ENCODE measurements at places on chromosomes 3 and 15.

GRCh38 chr15:89647191-89647851, 7.9 kb downstream of the KIF7 start:
- peak; percentile 38 for DNase-seq

DNA sequence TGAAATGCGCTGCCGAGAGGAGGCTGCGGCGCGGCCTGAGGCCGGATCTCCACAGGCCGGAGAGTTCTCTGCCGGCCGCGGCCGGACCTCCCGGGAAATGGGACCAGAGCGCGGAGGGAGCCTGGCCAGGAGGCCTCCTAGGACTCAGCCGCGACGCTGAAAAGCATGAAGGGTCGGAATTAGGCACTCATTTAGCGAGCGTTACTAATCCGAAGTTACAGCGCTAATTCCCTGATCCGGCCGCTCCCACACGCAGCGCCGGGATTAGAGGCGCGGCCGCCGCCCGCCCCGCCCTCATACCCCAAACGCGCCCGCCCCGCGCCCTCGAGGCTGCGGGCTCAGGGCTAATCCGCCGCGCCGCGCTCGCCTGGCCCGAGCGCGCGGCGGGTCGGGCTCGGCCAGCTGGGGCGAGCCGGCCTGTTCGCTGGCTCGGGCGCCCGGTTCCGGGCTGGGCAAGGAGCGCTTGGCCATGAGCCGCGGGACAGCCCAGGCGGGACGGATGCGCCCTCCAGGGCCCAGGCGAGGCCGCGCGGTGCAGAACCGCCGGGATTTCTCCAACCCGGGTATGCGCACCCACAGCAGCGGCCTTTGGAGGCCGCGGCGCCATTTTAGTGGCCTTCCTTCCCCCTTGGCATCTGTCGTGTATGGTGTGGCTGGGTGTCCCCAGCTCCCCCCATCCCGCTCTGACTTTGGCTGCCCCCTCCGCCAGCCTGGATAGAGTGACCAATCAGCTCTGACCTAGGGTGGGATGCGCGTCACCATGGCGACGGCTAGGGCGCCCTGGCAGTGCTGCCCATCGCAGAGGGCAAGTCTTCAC, 36.8 kb upstream of the POLG start:
- DNase-seq: no peak

- no peak for DNase-seq
These were observed 45.2 kb upstream of the ABI3BP start for GRCh38 chr3:101038393-101038792.

- peak; percentile 30 for DNase-seq
These were observed 20.9 kb downstream of the TRPM1 start for GRCh38 chr15:31080591-31081014.

DNA sequence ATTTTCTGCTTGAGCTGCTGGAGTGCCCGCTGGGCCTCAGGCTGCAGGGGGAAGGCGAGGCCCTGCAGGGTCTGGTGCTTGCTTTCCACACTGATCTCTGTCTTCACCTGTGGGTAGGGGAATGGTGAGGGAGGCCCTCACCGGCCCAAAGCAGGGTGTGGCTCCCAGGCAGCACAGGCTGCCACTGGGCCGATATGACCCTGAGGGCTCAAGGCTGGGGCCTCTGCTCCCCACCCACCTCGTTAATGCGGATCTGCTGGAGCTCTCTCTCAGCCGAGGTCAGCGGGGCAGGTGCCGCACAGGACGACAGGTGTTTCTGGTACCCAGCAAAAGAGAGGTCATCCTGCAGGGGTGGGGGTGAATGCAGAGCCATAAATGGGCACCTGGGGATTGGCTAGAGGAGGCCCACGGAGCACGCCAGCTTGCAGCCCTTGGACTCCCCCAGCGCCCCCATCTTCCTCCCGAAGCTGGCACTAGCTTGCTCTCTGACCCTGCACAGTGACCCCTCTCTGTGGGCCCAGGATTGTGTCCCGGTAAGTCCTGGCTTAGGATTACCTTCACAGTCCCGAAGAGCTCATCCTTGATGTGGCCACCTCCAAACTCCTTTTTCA, 5.5 kb upstream of the TLR9 start:
- DNase-seq: no peak

DNA sequence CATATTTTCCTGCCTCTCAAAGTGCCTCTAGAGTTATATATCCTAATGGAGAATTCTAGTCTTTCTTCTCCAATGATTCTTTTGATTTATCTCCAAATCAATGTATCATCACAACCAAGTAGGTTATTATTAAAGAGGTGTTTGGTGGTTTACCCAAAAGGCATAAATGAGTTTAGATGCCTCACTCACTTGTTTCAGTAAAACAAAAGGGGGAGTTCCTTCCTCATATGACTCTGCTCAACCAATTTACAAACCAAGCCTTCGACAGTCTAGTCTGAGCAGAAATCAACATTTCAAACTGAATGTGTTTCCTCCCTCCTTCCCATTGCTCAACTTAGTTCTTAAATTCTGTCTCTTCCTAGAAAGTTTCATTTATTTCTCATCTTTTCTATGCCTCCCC, 116.5 kb downstream of the TNIK start:
- no peak for DNase-seq

DNA sequence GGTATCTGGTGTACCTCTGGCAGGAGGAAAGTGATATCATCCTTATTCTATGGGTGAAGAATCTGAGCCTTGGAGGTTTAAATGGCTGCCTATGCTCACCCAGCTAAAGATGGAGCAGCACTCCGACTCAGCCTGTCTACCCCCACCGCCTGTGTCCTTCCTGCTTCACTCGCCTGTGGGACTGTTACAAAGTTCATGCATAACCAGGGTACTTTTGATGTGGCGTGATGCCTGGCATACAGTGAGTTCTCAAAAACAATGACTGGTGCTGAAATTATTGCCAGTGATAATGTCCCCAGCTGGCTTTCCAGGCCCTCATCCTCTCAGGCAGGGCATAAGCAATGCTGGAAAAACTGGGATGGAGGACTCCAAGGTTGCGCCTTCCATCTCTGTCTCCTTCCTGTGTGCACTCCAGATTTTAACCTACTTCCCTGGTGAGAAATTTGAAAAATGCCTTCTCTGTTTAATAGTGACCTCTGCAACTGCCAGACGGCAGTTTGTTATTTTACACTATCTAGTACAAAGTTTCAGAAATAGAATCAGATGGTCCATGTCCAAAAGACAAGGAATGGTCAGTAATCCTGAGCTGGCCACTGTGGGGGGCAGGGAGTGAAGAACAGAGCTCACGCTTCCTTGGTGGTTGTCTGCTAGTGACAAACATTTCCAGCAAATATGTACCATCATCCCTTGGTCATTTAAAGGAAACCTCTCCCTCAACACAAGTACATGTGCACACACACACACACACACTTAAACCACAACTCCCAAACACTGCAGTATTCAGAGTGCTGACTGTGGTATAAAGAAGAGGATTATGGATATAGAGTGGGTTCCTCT, 86.5 kb upstream of the NMNAT3 start:
- DNase-seq: no peak

- no peak for DNase-seq
These were observed 113.0 kb upstream of the MME start for GRCh38 chr3:154967090-154967489.

- DNase-seq: peak; percentile 32
These were observed 115.4 kb upstream of the C15orf61 start for GRCh38 chr15:67405208-67406191.
